Right cardiac atrium (tissue), 5 donors: ENCODE measurements at places on chromosomes 5 and 9.
A peak's percentile ranks its signal among the peaks of the same experiment; 100 is the strongest.

DNA sequence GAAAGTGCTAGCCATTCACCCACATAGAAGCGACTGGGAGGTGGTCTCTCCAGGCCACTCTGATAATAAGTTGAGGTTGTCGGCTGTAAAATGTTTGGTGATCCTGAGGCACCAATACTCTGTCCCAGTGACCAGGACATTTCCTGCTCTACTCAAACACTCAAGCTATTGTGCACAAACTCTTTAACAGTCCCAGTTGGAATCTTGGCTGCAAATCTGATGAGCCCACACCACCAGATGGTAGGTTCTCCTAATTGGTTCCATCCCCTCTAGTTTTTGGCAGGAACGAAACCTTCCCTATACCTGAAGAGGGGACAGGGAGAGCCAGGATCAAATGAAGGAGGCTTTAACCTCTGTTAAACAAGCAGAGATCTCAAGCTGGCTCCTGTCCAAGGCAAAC lies 14.3 kb downstream of the GRIA1 start:
- no peak for DNase-seq

DNA sequence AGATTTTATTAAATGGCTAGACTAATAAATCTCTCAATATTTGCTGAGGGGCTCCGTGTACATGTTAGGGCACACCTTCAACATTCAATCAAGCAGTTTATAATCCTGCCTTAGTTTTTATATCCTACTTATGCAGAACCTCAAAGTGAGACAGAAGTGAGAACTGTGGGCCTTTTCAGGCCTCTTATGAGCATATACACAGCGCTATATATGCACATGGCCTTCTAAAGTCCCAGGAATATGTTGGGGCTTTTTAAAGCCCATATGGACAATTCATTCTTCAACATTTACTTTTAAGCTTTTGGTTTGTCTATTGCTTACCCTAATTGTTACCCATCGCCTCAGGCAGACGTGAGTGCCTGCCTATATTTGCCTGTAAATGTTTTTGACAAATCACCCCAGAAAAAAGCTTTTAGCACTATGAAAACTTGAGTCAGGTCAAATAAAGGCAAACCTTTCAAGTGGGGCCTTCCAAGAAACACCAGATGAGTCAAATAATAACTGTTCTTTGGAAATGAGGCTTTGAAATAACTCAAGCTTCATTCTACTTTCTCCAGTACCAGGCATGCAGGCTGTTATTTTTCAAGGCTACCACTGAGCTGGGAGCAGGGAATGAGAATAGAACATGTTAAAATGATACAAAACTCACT lies 58.2 kb downstream of the ESM1 start:
- no peak for DNase-seq

- DNase-seq: peak; percentile 58
These were observed 43.5 kb upstream of the TCF7 start for GRCh38 chr5:134070725-134071613.

- DNase-seq: no peak
These were observed 22.2 kb upstream of the MVB12B start for GRCh38 chr9:126304207-126304970.

GRCh38 chr9:107639426-107639825 lies 149.9 kb upstream of the KLF4 start:
- no peak for DNase-seq

DNA sequence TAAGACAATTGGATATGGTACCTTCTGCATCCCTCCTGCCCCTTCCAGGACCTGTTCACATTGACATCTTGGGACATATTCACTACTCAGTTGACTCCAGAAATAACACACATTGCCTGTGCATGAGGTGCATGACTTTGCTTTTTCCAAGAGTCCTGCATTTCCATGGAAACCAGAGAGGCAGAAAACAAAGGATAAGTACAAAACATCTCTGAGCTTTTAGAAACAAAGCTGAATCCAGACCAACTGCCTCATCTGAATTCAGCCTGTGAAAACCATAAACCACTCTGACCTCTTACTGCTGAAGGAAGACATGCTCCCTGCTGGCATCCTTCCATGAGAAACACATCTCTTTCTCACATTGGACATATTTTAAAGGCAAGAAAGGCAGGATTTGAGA lies 695.1 kb downstream of the TAF11L14 start:
- DNase-seq: no peak

DNA sequence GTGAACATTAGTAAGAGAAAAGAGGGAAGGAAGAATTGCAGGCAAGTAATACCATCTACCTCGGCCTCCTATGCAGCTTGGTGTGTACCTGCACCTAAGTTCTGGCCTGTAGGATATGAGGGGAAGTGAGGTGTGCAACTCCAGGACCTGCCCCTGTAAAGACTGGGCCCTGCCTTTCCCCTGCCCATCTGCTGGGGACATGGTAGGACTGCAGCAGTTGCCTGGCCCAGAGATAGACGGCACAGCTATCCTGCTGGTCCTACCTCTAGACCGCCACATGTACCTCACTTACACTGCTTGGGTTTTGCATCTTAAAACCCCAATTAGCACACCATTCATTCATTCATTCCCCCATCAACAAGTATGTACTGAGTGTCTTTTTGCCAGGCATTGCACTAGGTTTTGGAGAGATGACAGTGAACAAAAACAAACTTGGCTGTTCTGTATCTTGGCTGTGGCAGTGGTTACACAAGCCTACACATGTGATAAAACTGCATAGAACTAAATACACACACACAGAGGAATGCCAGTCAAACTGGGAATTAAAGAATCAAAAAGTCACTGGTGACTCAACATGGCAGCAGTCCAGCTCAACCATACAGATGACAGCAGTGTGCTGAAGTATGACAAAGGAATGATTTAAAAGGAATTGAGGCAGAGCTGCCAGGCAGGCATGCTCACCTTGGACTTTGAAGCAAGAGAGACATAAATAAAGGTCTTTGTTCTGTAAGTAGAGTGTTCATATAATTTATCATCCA lies 23.3 kb upstream of the MGAT1 start:
- peak; percentile 75 for DNase-seq

DNA sequence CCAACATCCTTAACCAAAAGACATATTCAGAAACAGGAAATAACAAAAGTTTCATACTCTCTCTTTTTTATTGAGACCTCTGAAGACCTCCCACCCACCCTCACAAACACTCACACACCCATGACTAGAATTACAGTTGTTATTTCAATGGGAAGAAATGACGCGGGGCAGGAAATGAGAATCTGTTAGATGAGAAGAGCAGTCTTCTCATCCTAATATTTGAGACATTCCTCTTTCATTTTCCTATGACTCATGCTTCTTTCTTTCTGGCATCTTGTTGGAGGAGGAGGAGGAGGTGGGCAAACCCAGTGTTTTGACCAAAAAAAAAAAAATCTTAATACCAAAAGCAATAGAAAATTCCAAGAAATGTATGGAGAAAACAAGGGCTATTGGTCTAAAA lies 179.5 kb upstream of the TARS1 start:
- no peak for DNase-seq

GRCh38 chr5:192970-193831 lies 1.9 kb downstream of the LRRC14B start:
- DNase-seq: peak; percentile 60

GRCh38 chr9:125659954-125660353 lies 47.1 kb downstream of the MAPKAP1 start:
- no peak for DNase-seq

DNA sequence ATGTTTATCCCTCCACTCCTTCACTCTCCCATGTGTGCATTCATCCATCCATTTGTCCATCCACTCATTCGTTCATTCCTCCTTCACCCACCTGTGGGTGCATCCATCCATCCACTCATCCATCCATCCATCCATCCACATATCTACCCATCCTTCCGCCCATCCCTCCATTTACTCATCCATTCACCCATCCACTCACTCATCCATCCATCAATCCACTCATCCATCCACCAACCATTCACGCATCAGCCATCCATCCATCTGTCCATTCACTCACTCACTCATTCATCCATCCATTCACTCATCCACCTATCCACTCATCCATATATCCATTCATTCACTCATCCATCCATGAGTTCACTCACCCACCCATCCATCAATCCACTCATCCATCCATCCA lies 7.3 kb downstream of the SLC9A3 start:
- DNase-seq: no peak

DNA sequence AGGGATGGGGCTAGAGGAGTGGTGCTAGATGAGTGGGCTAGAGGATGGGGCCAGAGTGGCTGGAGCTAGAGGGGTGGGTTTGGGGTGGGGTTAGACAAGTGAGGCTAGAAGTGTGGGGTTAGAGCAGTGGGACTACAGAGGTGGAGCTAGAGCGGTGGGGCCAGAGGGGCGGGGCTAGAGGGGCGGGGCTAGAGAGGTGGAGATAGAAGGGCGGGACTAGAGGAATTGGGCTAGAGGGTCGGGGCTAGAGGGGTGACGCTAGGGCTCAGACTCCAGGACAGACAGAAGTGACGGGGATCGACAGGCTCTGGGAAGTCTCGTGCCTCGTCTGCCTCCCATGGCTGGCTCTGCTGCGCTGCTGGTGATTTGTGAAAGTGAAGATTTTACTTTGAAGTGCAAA lies 31.0 kb upstream of the TENT4A start:
- DNase-seq: no peak

GRCh38 chr9:75734802-75735201 lies 155.7 kb upstream of the PCSK5 start:
- DNase-seq: no peak

- no peak for DNase-seq
These were observed 43.0 kb upstream of the HSD17B4 start for GRCh38 chr5:119409235-119409815.

DNA sequence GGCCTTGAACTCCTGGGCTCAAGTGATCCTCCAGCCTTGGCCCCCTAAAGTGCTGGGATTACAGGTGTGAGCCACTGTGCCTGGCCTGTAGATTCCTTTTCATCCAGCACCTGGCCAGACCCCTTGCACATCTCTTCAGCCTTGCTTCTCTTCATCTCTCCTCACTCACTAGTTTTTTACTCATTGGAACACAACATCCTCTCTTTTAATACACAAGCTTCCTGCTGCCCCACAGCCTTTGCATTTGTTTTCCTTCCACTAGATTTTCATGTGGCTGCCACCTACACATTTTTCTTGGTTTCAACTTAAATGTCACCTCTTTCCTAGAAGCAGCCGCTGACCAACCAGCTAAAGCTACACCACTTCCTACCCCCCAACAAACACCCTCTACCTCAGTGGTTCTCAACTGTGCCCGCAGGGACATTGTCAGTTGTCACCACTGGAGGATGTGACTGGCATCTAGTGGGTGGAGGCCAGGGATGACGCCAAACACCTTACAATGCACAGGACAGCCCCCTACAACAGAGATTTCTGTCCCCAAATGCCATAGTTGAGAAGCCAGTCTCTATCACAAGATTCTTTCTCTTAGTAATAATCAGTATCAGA lies 33.7 kb downstream of the HAVCR1 start:
- DNase-seq: no peak

DNA sequence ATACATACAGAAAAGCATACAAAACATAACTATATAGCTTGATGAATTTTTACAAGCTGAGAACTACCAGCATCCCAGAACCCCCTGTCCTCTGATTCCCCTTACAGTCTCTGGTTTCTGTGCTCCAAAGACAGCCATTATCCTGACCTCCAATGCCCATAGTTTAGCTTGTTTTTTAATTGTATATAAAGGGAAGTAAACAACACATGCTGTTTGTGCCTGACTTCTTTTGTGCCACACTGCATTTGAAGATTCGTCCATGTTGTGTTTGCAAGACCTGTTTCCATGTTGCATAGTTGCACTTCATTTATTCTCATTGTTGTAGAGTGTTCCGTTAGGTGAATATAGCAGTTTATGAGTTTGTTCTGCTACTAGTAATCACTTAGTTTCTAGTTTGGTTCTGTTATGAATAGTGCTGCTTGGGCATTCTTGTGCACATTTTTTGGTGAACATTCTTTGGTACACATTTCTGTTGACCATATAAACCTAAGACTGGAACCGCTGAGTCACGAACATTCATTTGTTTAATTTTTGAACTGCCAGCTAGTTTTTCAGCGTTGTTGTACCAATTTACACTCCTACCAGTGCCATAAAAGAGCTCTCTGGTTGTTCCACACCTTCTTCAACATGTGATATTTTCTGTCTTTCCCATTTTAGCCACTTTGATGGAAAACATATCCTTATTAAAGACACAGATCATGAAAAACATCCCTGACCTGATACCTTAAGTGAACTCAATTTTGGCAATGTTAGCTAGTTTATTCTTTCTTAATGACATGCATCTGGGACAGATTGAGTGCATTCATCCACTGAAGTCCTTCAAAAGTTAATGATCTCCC lies 78.1 kb upstream of the ANXA1 start:
- DNase-seq: no peak

DNA sequence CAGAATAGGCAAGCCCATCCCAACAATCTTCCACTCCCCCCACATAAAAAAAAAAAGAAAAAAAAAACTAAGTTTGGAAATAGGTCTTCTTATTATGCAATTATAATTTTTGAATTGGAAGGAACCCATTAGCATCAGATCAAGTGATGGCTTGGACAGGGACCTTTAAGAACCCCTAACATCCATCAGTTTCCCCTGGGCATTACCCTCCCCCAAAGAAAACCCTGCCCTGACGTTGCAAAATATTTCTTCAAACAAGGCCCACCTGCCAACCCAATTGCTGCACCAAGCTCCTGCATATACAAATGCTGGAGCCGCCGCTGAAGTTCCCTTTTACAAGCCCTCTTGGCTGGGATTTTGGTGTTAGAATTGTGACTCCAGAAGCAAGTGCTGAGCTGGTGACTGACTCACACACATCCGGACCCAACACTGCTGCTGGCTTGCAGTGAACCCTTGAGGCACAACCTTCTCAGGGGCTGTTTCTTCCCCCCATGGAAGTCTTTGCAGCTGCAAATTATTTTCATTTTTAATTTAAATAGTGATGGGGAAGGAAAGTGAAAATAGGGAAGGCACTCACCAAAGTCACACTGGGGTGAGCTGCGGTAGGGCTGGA lies 56.1 kb upstream of the AFAP1L1 start:
- DNase-seq: peak; percentile 84

DNA sequence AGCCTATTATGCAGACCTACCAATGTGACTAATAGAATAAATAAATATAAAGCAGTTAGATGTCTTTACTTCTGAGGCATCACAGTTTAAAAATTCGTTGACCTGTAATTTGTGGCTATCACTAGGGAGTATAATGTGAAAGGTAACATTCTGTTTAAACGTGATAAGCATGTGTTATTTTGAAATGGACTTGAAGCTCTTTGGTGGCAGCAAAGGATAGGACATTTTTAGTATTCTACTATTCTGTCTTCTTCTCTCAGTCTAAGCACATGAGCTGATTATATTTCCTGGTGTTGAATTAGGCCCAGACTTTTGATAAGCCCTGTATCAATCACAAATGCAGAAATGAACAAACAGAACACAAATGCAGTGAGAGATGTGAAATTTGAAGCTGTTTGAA lies 974.0 kb upstream of the CDH10 start:
- no peak for DNase-seq

DNA sequence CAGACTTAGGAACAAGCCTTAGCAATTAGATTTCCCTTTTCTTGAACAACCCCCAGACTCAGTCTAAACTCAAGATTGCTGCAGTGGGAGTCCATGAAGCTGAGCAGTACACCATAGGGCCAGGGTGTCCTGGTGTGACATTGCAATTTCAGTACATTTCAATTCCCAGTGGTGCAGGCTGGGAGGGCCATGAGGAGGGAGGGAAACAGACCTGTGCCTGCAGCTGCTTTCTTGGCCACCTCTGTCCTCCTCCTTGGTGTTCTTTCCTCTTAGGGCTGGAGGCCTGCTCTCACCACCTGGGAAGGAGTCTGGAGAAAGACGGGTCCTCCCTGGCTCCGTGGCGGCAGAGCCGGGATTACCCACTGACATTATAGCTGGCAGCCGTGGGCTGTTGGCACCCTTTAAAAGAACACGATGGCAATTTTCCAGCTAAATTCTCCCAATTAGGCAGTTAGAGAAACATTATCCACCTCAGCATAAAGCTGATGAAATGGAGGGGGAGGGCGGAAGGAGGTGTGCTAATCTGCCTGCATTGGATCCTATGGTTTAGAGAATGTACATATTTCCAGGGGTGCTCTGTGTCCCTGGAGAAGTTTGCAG lies 186.4 kb downstream of the SLIT3 start:
- DNase-seq: no peak
